ENCODE measurements at places on chromosomes 5 and 9.
A peak's percentile ranks its signal among the peaks of the same experiment; 100 is the strongest.

DNA sequence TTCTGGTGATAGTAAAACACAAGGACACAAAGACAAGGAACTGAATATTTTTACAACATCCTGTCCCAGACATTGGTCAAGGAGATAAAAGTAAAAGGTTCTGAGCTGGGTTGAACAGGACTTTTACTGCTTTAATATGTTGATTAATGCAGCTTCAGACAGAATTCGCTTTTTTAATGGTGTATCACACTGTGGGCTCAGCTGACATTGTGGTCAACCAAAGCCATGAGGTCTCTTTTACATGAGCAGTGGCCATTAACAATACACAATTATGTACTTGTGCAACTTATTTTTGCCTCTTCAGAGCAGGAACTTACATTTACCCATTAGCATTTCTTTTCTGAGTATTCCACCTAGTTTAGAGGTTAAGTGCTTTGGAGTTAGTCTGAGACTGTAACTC is 22.8 kb upstream of the ERBIN start:
- DNase-seq, result no peak

DNA sequence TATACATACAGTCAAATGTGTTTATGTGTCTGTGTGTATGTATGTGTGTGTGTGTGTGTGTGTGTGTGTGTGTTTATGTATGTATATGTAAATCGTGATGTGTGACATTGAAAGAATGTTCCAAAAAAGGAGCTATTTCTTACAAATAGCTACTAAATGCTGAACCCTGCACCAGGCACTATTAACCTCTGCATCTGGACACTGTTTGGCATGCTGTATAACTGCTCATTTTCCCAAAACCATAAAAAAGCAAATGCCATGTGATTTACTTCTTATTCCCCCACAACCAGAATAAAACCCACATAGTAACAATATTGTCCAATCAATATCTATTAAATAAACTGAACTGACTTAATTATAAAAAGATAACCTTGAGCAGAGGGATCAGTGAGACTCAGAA is 91.1 kb downstream of the NR6A1 start:
- DNase-seq, result no peak

GRCh38 chr5:91219803-91220371 is 163.2 kb downstream of the ARRDC3 start:
- peak; percentile 49 for DNase-seq

DNA sequence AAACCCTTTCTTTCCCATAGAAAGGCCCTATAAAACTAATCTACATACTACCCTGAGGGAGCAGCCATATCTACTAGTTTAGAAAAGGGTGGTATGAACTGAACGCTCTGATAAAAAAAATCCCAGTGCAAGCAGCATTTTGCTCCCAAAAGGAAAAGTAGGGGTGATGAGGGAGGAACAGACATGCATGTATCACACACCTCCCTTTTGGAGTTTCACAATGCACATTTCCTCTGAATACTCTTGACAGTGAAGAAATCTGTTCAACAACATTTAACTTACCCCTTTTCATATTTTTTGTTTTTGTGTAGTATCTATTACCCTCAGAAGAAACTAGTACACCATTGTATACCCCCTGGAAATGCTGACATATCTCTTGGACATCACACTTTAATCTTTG is 411.4 kb downstream of the MAT2B start:
- no peak for DNase-seq

DNA sequence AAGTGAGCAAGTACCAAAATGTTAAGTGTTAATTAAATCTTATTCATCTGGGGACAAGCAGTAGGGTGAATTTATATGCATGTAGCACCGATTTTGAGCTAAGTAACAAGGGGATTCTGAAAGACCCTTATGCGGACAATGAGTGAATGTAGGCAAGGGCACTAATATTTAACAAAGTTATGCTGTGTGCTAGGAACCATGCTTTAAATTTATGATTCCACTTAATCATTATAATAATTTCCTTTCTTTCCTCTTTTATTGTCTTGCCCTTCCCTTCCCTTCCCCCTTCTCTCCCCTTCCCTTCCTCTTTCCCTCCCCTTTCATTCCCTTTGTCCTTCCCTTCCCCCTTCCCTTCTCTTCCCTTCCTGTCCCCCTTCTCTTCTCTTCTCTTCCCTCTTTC is 25.7 kb upstream of the TNC start:
- no peak for DNase-seq

GRCh38 chr9:107685376-107685775 is 195.8 kb upstream of the KLF4 start:
- DNase-seq, result no peak

DNA sequence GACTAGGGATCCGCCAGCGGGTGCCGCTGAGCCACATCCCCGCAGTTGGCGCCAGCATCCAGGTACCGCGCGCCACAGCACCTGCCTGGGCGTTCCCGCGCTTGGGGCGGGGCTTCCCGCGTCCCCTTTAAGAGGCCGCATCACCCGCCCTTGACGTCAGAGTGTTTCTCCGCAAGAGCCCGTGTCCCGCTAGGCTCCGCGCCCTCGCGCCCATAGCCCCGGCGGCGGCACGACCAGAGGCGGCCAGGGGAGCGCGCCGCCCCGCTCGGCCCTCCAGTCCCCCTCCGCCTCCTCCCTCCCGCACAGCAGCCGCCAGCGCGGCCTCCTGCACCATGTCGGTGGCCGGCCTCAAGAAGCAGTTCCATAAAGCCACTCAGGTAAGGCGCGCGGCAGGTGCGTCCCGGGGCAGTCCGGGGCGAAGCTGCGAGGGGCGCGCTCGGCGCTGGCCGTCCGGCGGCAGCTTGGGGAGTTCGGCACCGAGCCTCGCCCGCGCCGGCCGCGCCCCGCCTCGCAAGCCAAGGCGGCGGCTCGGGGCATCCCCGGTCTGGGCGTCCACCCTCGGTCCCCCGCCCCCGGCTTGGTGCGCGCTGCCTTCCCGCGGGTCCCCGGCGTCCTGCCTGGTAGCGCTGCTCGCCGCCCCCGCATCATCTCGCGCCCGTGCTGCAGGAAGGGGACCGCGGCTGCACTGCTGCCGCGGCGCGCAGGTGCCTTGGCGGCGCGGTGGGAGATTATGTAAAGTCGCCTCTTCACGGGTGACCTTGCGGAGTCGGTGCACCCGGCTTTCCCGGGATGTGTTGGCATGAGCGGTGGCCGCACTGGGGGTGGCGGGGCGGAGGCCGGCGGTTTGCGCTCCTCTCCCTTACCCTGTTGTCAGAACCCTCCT is at the start of gene SH3GL2:
Gene SH3GL2, plus strand, starts transcription at position 156 of the 883 bp plus-strand sequence.
- DNase-seq, result peak; percentile 14

DNA sequence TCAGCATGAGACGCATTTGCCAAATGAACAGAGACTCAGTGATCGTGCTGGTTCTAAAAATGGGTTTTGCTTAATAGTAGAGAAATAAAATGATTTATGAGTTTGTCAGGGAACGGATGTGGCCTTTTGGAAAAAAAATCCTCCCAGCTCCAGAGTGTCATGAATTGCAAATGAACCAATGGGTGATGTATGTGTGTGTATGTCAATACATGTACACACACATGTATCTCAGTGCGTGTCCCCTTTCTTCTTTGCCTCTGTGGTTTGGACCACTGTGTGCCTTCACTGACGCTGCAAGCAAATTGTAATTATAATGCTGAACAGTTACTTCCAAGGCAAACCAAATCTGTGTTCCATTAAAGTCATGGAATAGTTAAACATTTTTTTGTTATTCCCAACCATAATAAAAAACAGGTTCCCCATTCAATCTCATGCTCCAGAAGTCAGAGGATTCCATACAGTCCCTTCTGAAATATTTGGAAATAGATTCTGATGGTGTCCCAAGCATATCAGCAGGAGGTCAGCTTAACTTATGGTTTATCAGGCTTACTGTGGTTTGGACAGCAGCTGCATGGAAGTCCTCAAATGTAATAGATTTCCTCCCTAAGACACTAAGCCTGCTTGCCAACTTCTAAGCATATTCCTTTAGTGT is 630.5 kb downstream of the ACTL7B start:
- no peak for DNase-seq

DNA sequence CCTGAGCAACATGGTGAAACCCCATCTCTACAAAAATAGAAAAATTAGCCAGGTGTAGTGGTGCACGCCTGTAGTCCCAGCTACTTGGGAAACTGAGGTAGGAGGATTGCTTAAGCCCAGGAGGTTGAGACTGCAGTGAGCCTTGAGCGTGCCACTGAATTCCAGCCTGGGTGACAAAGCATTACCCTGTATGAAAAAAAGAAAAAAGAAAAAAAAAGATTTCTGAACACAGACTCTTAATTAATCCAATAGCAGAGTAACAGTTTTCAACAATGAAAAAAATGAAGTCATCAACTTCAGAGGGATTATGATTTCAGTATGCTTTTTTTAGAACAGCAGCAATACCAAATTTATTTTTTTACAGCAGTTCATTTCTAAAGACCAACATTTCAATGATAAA is 118.8 kb upstream of the TNPO1 start:
- no peak for DNase-seq

GRCh38 chr9:98807070-98807813 is at the start of gene GALNT12:
GALNT12 (plus strand) TSS chr9:98807670; CDS start chr9:98807699, 29 bp downstream.
- peak; percentile 46 for DNase-seq

- DNase-seq, result no peak
Measured at GRCh38 chr9:97567182-97567893, 65.8 kb downstream of the TSTD2 start.

- no peak for DNase-seq
Measured at GRCh38 chr9:71146511-71146910, 25.1 kb upstream of the TRPM3 start.

DNA sequence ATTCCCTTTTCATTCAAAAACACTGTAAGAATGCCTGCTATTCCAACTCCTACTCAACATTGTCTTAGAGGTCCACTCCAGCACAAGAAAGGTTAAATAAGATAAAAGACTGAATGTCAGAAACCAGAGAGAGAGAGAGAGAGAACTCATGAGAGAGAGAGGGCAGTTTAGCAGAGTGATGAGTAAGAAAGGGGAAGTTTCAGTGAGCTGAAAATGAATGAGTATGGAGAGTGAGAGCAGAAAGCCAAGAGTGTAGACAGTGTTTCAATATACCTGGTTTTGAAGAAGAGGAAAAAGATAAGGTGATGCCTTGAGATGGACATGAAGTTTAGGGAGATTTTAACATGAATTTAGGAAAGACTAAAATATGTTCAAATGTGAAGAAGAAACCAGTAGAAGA is 528.0 kb upstream of the SEMA6A start:
- DNase-seq, result no peak

- peak; percentile 27 for DNase-seq
Measured at GRCh38 chr9:33455945-33456344, 8.6 kb upstream of the AQP3 start.

DNA sequence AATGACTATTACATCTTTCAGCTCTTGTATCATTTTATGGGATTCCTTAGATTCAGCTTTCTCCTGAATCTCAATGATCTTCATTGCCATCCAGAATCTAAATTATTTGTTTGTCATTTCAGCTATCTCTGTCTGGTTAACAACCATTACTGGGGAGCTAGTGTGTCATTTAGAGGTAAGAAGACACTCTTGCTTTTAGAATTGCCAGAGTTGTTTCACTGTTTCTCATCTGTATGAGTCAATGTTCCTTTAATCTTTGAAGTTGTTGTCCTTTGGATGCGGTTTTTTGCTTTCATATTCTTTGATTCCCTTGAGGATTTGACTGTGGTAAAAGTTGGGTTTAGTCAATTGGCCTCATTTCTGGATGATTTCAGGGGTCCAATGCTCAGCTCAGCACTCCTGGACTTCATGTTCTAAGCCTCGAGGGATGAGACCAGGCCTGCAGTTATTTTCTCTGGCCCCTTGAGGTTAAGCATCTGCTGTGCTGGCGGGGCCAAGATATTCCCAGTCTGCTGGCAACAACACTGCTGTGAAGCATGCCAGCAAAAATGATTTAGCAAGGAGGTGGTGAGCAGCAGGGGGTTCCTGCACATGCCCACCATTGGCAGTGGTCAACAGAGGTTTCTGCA is 102.4 kb upstream of the PCSK5 start:
- DNase-seq, result peak; percentile 2

DNA sequence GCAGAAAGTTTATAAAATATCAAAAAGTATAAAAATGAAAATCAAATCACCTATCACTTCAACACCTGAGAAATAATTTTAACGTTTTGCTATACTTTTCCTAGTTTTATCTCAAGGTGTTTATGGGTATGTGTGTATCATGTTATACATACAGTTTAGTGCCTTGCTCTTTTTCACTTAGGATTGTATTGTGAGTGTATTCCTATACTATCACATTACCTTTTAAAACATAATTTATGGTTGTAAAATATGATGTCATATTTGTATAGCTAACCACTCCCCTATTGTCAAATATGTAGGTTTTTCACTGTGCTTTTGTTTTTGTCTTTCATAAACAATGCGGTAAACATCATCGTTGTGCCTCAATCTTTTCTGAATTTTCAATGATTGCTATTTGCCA is 479.9 kb downstream of the SPOCK1 start:
- no peak for DNase-seq

DNA sequence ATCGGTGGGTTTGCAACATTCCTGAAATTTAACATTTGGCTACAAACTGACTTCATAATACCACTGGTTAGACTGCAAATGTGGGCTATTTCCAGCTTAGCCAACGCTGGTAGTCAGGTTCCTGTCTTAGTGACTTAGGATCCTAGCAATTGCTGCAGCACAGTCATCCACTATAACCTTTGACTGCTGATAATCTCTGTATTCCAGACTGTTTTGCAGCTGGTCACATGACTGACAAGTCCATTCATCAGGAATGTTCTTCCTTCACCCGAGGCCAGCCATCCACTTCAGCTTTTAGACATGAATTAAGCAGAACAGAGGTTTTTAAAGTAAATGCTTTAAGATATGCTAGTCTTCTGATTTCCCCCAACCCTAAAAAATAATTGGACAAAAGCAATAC is 425.9 kb upstream of the MPDZ start:
- no peak for DNase-seq

DNA sequence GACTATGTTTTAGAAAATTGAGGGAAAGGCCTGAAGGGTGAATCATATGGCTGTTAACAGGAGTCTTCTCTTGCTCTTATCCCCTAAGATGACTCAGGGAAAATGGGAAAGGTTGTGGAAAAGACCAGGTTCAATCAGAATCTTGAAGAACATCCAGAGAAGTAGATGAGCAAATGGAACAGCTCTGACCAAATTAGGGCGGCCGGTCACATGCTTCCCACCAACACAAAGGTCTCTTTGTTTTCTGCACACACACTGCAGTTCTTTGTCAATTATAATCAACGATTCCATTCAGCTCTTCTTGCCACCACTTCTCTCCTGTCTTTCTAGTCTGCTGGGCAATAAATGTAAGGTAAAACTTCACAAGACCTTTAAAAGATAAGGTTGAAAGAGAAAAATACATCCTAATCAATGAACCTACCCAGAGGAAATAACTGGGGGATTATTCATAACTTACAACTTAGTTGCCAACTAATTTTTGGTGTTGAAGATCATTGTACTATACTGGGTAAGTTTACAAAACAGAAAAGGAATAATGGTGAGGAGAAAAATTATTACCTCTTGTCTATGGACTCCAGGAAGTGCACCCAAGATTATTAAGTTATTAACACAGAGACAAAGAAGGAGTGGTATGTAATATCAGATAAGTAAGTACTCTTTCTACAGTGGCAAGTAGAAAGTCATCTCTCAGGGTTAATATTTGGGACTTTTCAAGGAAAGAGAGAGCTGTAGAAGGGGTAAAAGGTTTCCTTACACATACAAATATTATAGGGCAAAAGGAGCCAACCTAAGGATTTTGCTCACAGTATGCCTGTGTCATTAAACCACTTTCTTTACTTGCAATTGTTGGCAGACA is 441.9 kb upstream of the PIK3R1 start:
- DNase-seq, result no peak

Measured in activated CD4-positive, alpha-beta T cell treated with anti-CD3 and anti-CD28 coated beads, Interleukin-2, Interleukin-6, amounts not matched to agents 100 ng/mL and 50 ng/mL, durations not matched to agents 16 hours and 8 hours (primary cell).